SW480 (cell line): ENCODE measurements at places on chromosomes 1 and 21.

DNA sequence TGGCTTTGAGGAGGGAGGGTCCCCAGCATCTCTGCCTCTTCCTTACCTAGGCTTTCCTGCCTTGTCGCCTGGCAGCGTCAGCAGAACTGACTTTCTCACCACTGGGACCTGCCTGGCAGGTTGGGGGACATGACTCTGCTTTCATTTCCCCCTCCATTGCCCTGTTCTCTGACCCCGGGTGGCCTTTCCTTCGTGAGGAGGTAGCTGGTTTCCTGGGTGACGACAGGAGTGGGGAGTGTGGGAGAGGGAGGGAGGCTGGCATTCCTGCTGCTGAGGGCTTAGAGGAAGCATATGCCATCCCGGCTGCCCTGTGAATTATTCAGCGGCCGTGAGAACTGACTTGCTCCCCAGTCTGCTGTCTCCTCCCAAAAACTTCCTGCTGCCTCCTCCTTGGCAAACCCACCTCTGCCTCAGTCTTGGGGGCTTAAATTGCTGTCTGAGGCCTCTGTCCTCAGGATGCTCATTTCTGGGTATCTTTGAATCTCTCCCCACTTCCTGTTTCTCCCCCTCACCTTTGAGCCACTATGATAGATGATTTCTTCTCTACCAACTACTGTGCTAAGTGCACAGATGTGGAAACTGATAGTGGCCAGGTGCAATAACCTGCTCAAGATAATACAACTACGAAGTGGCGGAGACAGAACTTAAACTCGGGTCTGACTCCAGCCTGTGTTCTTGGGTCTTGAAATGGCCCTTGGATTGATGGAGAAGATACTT lies 182.0 kb upstream of the CSF3R start:
- no peak for DNase-seq

DNA sequence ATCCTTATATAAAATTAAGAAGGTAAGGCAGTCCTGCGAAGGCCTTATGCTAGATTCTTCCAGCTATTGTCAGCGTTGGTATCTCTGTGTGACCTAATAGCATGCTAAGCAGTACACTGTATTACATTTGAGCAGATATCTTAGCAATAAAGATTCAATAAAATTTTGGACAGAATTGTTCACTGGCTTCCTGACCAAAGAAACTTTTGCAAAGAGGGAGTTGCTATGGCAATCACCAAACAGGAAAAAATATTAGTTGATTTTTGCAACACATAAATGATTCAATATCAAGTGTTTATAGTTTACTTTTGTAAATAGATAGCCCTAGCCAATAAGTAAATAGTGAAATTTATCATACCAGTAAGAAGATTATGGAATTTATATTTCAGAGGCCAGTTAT lies 31.0 kb upstream of the PLEKHO1 start:
- no peak for DNase-seq

DNA sequence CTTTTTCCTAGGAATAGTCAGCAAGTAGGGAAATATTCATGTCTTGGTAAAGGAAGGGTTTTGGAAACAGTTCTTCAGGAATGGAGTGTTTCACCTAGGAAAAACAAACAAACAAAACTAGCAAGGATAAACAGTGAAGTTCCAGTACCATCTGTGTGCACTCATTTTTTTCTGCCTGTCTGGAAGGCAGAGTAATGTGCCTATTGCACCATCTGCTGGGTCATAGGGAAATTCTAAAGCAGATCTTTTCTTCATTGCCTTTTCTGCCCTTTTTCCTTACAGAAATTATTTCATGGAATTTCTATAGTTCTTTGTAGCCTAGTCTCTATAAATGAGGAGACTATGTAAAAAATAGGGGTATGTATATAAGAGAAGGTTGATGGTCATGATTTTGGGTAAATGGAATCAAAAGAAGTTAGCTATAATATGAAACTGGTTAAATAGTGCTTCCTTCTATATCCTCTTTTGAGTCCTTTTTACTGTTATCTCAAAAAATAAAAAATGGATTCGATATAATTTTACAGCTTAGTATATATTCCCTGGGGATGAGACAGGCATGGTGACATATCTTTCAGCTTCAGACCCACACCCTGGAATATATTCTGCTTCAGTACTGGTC lies 3.4 kb upstream of the HRNR start:
- peak; percentile 7 for DNase-seq

GRCh38 chr1:55255901-55256300 lies 40.7 kb upstream of the USP24 start:
- no peak for DNase-seq

- DNase-seq = no peak
Observed at GRCh38 chr1:166282391-166283137, 115.8 kb upstream of the FAM78B start.

GRCh38 chr1:10967090-10967489 lies 45.4 kb upstream of the TARDBP start:
- no peak for DNase-seq

GRCh38 chr1:47521034-47521881 lies 83.4 kb downstream of the FOXD2 start:
- no peak for DNase-seq

DNA sequence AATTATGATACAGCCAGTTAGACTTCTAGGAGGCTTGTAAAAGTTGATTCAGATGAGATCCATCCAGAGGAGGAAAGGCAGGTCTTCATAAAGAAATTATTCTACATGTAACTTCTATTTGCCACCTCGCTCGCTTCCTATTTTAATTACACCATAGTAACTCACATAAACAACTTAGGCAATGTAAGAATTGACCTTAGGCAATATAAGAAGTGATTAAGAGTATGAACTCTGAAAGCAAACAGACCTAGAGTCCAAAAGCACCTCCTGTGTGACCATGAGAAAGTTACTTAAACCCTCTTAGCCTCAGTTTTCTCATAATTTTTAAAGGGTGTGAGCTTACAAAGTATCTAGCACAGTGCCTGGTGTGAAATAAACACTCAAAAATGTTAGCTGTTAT lies 192.7 kb upstream of the NFIA start:
- no peak for DNase-seq

GRCh38 chr1:24984800-24985522 lies 54.9 kb upstream of the RUNX3 start:
- DNase-seq = no peak

DNA sequence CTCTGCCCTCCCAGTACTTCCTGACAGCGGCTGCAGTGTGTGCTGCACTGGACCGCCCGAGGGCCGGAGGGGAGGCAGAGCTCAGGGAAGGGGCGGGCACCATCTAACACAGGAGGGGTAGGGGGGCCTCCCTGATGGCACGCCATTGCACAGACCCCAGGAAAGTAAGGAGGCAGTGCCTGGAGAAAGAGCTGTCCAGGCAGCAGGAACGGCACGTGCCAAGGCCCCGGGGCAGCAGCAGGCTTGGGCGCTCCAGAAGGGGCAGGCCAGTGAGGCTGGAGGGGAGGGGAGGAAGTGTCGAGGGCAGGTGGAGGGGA lies 110.7 kb downstream of the CRYAA start:
- no peak for DNase-seq

- DNase-seq = no peak
Observed at GRCh38 chr1:219088778-219089557, 84.7 kb upstream of the LYPLAL1 start.

DNA sequence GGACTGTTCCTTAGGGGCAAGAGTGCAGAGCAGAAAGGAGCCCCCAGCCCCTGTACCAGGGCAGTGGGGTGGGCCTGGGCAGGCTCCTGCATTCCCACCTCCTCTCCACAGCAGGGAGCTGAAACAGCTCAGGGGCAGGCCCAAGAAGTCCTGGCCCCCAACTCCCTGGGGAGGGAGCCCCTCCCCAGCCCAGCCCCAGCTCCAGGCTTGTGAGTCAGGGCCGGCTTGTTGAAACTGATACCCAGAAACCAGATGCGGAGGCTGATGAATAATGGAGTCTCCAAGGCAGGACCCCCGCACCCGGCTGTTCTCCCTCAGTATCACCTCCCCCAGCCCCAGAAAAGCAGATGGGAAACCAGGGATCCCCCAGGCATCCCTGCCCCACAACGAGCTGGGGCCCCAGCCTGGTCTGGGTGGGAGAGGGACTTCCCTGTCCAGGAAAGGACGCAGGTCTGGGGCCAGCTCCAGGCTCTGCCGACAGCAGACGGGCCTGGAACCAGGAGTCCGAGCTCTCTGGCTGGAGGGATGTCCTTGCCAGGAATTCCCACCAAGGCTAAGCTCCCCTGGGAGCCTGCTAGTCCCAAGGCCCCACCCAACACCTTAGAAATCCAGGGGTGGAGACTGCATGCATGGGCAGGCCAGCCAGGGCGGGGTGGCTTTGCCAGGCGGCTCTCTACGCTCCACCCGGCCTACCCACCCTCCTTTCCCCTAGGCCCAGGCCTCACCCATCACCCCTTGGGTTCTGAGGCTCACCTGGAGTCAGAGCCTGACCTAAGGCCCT lies 2.7 kb downstream of the PLEKHG5 start:
- DNase-seq = peak; percentile 50

DNA sequence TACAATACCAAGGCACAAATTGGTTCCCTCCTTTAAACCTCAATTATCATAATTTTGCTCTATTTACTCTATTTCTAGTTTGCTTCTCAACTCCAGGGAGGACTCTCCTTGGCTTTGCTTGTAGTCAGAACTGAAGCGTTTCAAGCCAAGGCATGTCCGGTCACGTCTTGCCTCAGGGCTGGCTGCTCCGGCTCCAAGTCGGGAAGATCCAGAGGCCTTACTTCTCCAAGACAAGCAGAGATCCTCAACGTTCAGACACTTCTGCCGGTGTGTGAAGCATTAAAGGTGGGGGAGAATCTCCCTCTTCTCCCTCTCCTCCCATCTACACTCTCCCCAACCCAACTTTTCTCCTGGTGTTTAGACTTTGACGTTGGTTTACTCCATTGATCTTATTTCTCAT lies 7.2 kb upstream of the HHAT start:
- DNase-seq = no peak

DNA sequence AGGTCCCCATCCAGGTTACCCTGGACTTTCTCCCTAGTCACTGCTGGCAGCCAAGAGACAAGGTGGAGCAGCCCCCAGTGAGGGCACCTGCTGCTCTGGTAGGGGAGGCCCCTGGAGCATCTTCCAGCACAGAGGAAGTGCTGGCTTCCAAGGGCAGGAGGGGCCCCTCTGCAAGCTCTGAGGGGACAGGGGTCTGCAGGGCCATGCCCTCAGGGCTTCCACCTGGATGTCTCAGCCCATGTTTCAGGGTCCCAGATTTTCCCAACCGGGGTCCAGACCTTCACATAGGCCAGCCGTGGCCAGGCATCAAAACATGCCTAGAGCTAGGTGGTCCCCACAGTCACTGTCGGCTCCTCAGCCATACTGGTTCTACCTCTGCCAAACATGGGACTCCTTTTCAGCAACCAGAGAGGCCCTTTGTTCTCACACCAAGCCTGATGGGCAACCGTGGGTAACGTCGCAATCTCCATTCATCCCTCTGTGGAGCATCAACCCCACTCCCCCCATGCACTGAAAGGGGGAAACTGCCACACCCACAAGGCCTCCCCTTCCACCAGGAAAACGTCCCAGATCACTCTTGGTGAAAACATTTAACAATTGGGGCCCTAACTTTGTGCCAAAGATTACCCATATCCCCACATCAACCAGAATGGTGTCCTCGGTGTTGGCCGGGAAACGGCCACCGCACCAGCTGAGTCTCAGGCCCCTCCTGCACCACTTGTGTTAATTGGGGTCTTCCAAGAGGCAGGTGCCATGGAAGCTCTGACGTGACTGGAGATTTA lies 1.9 kb upstream of the COL6A2 start:
- DNase-seq = no peak

GRCh38 chr1:204296431-204296988 lies 63.2 kb downstream of the PLEKHA6 start:
- peak; percentile 43 for DNase-seq

DNA sequence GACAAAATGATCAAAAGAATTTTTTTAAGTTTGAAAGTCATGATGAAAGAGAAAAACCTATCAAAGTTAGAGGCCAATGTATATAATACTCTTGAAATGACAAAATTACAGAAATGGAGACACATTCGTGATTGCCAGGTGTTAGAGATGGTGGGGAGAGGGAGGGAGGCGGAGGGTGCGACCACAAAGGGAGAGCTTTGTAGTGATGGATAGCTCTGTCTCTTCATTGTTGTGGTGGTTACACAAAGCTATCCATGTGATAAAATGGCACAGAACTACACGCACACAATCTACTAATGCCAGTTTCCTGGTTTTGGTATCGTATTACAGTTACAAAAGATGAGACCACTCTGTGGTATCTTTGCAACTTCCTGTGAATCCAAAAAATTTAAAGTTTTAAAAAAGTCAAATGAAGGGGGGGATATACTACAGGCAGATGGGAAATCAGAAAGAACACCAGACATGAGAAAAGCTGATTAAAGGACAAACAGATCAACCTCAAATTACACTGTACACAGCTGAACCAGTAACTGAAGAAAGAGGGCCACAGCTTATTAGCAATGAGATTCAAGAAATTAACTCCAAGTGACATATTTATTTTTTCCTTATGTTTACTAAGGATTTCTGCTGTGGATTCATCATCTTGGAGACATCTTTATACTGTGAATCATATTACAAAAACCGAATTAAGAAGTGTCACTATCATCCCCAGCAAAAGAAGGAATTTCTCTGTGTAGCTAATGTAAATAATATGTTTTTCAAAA lies 199.1 kb downstream of the SLC45A1 start:
- DNase-seq = no peak

DNA sequence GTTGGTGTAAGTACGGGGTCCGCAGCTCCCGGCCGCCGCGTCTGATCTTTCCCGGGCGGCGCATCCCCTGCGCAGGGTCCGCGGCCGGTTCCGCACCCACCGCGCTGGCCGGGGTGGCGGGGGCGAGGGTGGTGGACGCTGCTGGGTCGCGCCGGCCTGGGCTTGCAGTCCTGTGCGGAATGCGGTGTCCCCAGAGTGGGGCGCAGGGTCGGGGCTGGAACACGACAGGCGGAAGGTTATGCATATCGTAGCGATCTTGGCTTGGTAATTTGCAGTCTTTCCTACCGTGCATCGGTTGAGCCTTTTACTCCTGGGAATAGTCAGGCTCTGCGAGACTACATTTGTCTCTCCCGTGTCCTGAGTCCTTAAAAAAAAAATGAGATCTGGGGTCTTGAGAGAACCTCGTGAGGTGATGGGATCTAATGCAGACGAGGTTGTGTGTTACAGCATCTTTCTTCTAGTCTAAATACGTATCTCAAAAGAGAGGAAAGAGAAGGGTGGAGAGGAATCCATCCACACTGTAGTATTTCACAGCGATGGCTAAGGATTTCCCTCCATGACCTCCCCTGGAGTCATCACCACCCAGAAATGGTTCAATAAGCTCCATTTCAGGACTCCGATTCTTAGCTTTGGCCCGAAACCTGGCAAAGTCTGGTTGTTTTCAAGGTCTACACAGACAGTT lies 572 bp downstream of the ATP1B1 start:
- peak; percentile 25 for DNase-seq

GRCh38 chr1:3501437-3501836 lies 47.0 kb downstream of the ARHGEF16 start:
- no peak for DNase-seq

- no peak for DNase-seq
Observed at GRCh38 chr1:227370533-227371254, 52.4 kb upstream of the CDC42BPA start.

DNA sequence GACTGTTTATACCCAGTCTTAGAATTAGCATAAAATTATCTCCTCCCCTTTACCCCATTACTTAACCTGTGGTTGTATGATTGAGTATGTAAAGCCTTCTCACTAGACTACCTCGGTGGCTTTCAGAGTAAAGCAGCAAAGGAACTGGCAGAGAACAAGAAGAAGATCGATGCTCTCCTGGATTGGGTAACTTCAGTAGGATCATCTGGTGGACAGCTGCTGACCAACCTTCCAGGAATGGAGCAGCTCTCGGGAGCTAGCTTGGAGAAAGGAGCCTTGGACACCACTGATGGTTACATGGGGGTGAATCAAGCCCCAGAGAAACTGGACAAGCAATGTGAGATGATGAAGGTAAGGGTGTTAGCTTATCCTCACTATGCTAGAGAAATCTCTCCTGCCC lies 138.6 kb upstream of the BMP8A start:
- no peak for DNase-seq
